ENCODE measurements at places on chromosomes 1 and 21. TPM values are rescaled to one million over a fixed set of nuclear protein-coding genes. Genes with fewer than 3 reads are reported as not detected.

DNA sequence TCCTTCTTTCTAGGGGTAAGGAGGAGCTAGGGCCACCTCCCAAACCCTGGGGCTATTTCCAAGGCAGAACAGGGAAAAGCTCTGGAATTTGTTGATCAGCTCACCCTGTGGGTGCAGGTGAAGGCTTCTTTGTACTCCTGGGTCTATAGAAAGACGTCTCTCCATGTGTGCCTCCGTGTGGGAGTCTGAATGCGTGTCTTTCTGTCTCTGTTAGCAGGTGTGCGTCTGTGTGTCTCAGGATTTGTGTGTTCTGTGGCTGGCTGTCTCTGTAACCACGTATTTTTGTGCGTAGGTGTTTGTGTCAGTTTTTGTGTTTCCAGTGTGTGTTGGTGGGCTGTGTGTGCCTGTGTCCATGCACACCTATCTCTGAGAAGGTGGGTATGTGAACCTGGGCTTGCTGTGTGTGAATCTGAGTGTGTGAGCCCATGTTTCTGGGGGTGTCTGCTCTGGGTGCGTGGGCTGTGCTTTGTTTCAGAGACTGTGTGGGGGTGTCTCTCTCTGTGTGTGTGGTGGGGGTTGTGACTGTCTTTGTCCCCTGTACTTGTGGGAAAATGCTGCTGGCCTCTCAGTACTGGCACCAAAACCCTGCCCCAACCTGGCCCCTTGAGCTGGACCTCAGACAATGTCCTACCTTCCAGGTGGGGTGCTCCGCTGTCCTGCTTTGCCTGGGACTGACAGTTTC is 12.7 kb upstream of the ETV3L start:
- no peaks in the 10 kb centered on the region for H3K36me3 ChIP-seq
- no peaks in the 10 kb centered on the region for H3K27me3 ChIP-seq
- no peak overlapping the region for H3K27ac ChIP-seq
- H3K4me3 ChIP-seq, result no peak overlapping the region
- peaks cover 28% of the 10 kb centered on the region for H3K4me1 ChIP-seq
- no peak for DNase-seq

- H3K36me3 ChIP-seq, result no peaks in the 10 kb centered on the region
- peak; percentile 82 for DNase-seq
- H3K4me3 ChIP-seq, result no peak overlapping the region
- peak overlapping the region; percentile 36 for H3K27ac ChIP-seq
- no peaks in the 10 kb centered on the region for H3K27me3 ChIP-seq
- peaks cover 55% of the 10 kb centered on the region for H3K4me1 ChIP-seq
Observed at GRCh38 chr1:39196244-39197215, 8.0 kb upstream of the MACF1 start.

DNA sequence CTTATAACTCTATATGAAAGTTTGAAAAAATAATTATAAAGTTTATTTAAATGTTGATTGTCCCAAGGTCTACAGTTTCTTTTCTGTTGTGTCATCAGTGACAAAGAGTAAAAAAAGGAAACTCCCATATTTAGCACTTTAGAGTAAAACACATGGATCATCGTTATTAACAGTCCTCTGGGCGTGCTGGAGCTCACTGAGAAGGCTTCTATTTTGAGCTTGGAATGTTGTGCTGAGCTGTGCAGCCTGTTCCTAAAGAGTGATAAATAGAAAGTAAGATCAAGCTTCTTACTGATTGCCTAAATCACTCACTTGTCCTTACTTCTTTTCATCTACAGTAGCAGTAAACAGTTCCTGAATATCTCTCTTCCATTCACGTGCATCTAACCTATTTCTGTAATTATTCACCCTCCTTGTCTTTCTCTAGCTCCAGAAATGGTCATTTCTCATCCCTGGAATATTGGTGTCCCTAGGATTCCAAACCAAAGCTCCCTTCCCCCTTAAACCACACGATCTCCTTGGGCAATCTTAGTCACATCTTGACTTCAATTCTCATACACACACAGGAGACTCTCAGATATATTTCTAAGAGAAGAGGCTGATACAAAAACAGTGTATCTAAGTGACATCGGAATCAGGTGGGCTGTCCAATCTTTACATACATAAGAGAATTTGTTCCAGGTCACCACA is 11.9 kb downstream of the GBP5 start:
- H3K27me3 ChIP-seq, result no peaks in the 10 kb centered on the region
- H3K4me3 ChIP-seq, result no peak overlapping the region
- peaks cover 19% of the 10 kb centered on the region for H3K4me1 ChIP-seq
- DNase-seq, result no peak
- no peaks in the 10 kb centered on the region for H3K36me3 ChIP-seq
- no peak overlapping the region for H3K27ac ChIP-seq

GRCh38 chr1:210144736-210145135 is 87.9 kb upstream of the SERTAD4 start:
- H3K27ac ChIP-seq, result no peak overlapping the region
- no peaks in the 10 kb centered on the region for H3K4me1 ChIP-seq
- no peaks in the 10 kb centered on the region for H3K27me3 ChIP-seq
- H3K4me3 ChIP-seq, result no peak overlapping the region
- DNase-seq, result no peak

DNA sequence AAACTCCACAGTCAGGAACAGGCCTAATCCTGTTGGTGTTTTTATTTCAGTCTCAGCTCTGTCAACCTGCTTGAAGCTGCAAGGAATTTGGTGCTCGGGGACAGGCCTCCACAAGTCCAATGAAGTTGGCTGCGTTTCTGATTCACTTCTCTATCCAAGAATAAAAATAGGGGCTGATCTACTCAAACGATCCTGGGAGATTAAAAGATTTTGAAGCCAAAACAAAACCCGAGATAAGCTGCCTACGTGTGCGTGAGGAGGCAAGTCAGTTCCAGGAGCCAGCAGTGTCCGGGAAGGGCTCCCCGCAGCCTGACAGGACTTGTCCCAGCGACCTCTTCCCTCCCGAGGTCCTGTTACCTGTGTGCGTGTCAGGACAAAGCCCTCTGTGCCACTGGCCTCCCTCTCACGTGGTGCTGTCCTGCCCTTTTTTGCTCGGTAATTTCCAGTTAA is 98.0 kb downstream of the ETS2 start:
- no peak overlapping the region for H3K27ac ChIP-seq
- no peaks in the 10 kb centered on the region for H3K36me3 ChIP-seq
- no peak for DNase-seq
- no peaks in the 10 kb centered on the region for H3K27me3 ChIP-seq

GRCh38 chr1:83097715-83098114 is 901.2 kb downstream of the TTLL7 start:
- H3K27me3 ChIP-seq, result no peaks in the 10 kb centered on the region
- H3K4me1 ChIP-seq, result peaks cover 7% of the 10 kb centered on the region
- H3K36me3 ChIP-seq, result no peaks in the 10 kb centered on the region
- no peak overlapping the region for H3K4me3 ChIP-seq

DNA sequence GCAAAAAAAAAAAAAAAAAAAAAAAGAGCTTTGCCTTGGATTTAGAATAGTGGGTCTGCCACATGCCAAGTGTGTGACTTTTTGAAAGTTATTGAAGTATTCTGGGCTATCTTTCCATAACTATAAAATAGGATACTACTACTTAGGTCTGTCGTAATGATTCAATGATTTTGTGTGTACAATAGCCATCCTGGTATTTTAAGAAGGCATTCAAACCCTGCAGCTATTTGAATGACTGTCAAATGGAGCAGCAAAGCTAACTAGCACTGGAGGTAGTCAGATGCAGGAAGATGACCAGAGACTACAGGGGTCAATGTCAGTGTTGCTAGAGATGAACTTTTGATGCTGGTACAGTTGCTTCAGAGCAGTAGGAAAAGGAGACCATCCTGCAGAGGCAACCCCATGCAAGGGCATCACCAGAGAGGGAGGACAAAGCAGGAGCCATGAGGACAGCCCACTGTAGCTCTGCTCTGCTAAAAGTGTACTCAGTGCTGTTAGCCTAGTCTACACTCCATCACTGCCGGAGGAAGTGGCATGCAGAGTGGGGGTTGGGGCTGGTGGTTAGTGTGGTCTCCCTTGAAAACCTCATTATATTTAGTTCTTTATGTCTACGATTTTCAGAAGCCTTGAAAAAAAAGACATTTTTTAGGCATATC is 29.0 kb downstream of the DUSP10 start:
- H3K27me3 ChIP-seq, result no peaks in the 10 kb centered on the region
- no peaks in the 10 kb centered on the region for H3K4me1 ChIP-seq
- no peak overlapping the region for H3K4me3 ChIP-seq

GRCh38 chr1:115251856-115252255 is 86.2 kb downstream of the NGF start:
- H3K27ac ChIP-seq, result peak overlapping the region; percentile 82
- no peaks in the 10 kb centered on the region for H3K27me3 ChIP-seq
- no peaks in the 10 kb centered on the region for H3K36me3 ChIP-seq
- peak; percentile 95 for DNase-seq
- H3K4me3 ChIP-seq, result no peak overlapping the region
- peaks cover 28% of the 10 kb centered on the region for H3K4me1 ChIP-seq

DNA sequence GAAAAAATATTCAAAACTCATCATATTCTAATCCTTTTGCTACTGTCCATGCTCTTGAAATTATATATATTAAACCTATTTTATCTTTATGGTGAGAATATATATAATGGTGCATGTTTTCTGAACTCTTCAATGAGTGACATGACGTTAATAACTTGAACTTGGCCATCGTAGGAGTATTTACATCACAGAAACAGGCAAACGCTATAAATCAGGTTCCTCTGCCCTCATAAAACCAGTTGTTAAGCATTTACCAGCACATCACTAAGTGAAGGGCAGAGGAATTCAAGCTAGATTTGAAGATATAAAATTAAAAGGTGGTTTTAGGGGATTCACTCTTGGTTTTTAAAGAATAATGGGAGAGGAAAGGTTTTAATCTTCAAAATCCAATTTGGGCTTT is 20.5 kb downstream of the NID1 start:
- DNase-seq, result no peak
- no peaks in the 10 kb centered on the region for H3K27me3 ChIP-seq
- H3K27ac ChIP-seq, result no peak overlapping the region
- no peaks in the 10 kb centered on the region for H3K4me1 ChIP-seq
- no peak overlapping the region for H3K4me3 ChIP-seq
- no peaks in the 10 kb centered on the region for H3K36me3 ChIP-seq

- no peaks in the 10 kb centered on the region for H3K36me3 ChIP-seq
- no peaks in the 10 kb centered on the region for H3K4me1 ChIP-seq
- no peaks in the 10 kb centered on the region for H3K27me3 ChIP-seq
- no peak overlapping the region for H3K27ac ChIP-seq
- H3K4me3 ChIP-seq, result no peak overlapping the region
Observed at GRCh38 chr1:44512313-44512885, 107.3 kb downstream of the RNF220 start.

DNA sequence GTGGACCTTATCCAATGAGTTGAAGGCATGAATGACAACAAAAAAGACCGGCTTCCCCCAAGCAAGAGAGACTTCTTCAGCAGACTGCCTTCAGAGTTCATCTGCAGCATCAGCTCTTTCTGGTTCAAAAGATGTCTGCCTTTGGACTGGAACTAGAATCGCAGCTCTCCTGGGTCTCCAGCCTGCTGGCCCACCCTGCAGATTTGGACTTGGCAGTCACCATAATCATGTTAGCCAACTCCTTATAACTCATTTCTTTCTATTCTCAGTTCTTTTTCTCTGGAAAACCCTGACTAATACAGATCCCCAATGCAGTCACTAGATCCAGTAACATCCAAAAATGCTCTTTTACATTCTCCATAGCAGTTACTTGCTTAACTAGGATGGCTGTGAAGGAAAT is 89.2 kb upstream of the MARK1 start:
- no peaks in the 10 kb centered on the region for H3K4me1 ChIP-seq
- no peaks in the 10 kb centered on the region for H3K27me3 ChIP-seq
- no peak overlapping the region for H3K27ac ChIP-seq
- DNase-seq, result no peak

DNA sequence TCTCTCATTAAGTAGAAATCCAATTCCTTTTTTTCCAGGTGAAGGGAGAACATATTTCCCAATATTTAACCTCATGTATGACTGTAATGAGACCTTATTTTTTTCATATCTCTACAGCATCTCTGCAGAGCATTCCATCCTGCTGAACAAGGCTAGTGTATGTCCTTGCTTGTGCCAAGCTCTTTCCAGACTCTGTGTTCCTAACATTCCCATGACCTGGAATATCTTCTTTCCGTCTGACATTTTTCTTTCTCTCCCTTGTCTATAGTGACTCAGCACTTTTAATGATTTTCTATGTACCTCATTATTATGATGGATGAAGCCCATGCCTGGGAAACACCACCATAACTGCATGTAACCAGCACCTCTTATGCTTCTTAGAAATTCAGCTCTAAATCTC is 278.3 kb upstream of the NRIP1 start:
- no peaks in the 10 kb centered on the region for H3K4me1 ChIP-seq
- H3K36me3 ChIP-seq, result no peaks in the 10 kb centered on the region
- no peak for DNase-seq

DNA sequence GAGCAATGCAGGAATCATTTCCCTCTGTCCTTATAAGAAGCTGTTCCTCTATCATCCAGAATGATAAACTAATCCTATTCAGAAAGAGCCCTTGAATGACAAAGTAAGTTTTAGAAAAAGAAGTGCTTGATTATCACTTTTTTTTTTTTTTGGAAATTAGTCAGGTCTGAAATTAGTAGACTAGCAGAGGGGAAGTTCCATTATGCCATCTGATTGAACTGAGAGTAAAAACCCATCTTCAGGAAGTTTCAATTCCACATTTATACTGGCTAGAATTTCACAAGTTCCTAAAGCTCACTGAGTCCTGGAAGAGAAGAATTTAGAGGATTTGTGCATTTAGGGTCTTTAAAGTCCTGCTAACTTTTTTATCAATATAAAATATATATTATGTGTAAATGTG is 128.8 kb upstream of the COA6 start:
- H3K27me3 ChIP-seq, result no peaks in the 10 kb centered on the region
- H3K27ac ChIP-seq, result no peak overlapping the region
- no peak overlapping the region for H3K4me3 ChIP-seq
- peaks cover 5% of the 10 kb centered on the region for H3K4me1 ChIP-seq

DNA sequence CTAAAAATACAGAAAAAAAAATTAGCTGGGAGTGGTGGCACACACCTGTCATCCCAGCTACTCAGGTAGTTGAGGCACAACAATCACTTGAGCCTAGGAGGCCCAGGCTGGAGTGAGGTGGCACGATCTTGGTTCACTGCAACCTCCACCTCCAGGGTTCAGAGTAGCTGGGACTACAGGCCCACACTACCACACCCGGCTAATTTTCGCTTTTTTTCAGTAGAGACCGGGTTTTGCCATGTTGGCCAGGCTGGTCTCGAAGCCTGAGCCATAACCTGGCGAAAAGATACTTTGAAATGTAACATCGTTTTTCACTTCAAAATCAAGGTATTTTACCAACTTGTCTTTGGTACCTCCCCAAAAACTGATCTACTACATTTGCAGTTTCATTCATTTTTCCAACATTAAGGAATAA is 6.1 kb downstream of the GAS5 start:
- H3K36me3 ChIP-seq, result peaks cover 70% of the 10 kb centered on the region
- peaks cover 8% of the 10 kb centered on the region for H3K4me1 ChIP-seq
- no peaks in the 10 kb centered on the region for H3K27me3 ChIP-seq
- DNase-seq, result no peak

- DNase-seq, result peak; percentile 57
- H3K4me1 ChIP-seq, result peaks cover 37% of the 10 kb centered on the region
- H3K27ac ChIP-seq, result peak overlapping the region; percentile 93
- H3K36me3 ChIP-seq, result peaks cover 45% of the 10 kb centered on the region
Observed at GRCh38 chr1:38044221-38045215, 2.1 kb downstream of the POU3F1 start.

- no peak overlapping the region for H3K4me3 ChIP-seq
- no peak for DNase-seq
- H3K4me1 ChIP-seq, result no peaks in the 10 kb centered on the region
- no peaks in the 10 kb centered on the region for H3K27me3 ChIP-seq
- peaks cover 25% of the 10 kb centered on the region for H3K36me3 ChIP-seq
- H3K27ac ChIP-seq, result no peak overlapping the region
Observed at GRCh38 chr1:26839339-26839722, 12.8 kb downstream of the ZDHHC18 start.

FCRLA gene
- not detected for total RNA-seq

KRTAP19-3 gene
- total RNA-seq, result not detected

ADORA1 gene
- 1.2 TPM for total RNA-seq

ALX3 gene
- 0.81 TPM for total RNA-seq

SLC22A15 gene
- 0.39 TPM for total RNA-seq

HCRTR1 gene
- total RNA-seq, result not detected

B3GALNT2 gene
- 18.4 TPM for total RNA-seq

GBP1 gene
- total RNA-seq, result 10.1 TPM

CFHR2 gene
- not detected for total RNA-seq

Data from A673 (cell line).